ENCODE measurements at places on chromosomes 16 and 17.

DNA sequence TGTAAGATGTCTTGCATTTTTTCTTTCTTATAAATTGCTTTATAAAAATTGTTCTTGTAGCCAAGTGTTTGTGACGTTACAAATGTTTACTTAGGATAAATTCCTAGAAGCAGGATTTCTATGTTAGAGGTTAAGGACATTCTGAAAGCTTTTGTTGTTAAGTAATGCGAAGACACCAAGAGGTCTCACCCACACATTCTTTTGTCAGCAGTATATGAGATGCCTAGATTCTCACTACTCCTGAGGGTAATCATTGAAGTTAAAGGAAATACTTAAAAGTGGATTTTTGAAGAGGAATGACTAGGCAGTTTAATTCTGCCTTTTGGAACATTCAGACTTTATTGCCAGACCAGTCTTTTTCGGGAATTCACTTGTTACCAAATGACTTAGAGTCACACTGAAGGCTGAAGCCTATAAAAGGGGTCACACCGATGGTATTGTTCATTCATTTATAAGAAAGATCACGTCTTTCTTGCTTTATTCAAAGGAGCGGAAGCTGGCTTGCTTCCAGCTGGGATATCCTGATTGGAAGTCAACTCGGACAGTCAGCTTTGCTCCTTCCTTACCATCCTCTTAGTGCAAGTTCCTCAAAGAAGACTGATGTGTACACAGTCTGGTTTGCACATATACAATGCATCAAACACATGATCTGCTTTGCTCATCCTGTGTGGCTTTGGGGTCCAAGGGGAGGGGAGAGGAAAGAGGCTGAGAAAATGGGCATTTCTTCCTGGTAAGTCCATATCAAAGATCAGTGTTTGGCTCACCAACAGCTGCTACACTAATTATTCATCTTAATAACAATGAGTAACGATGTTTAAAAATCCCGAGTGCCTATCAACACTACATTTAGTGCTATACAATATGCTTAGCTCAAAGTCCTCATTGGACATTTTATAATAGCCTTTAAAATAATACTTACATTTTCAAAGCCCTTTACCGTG is 160.0 kb downstream of the MAP2K6 start:
- no peak for DNase-seq

DNA sequence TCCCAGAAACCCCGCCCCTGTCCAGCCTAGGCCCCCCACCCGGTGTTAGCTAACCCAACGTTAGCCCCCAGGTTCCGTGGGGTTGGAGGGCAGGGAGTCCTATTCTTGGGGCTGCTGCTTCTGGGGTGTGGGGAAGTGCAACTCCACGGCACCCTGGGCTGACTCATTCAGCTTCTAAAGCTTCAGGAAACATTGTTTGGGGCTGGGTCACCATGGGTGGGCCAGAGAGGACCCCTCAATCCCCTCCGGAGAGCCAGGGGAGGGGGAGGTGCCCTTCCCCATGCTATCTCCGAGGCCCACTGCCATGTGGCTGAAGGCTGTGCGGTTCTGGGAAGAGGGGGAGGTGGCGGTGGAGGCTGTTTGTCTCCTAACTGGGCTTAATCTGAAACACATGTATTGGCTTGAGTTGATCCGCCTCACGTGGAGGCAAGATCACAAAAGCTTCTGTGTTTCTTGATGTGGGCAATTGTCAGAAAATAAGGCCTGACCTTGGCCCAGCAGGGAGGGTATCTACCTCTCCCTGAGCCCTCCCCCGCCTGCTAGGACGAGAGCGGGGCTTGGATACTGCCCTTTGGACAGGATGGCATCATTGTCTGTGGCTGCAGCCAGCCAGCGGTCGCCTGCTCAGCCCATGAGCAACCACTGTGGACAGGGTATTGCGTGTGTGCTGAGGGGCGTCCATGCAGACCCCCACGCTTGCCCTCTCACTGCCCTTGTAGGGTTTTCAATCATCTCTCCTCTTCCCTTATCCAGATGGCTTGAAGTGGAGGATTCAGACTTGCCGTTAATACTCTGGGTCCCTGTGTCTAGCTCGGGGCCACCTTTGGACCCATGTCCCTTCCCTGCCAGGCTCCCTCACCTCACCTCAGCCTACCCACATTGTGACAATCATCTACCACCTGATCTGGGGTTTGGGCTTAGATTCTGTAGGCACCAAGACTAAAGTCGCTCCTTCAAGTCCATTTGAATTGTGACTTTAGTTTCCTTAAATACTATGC is 1.3 kb downstream of the SERPINF1 start:
- no peak for DNase-seq

DNA sequence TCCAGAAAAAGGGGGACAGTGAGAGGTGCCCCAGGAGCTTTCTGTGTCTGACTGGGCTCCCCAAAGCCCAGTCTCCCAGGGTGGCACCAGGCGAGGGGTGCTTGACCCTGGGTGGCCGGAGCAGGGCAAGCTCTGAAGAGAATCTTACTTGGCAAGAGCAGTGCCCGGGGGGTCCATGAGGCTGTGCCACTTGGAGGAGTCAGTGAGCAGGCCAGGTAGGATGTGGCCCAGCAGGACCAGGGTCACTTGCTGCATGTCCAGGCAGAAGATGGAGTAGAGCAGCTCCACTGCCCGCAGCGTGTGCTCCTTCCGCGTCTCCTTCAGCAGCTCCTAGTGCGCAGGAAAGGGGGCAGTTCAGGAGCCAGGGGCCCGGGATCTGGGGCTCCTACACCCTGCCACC is 7.3 kb downstream of the CSF3 start:
- no peak for DNase-seq

GRCh38 chr17:42608305-42609181 is 631 bp downstream of the RETREG3 start:
- DNase-seq = no peak

- DNase-seq = no peak
These were observed 126.1 kb upstream of the FOXF1 start for GRCh38 chr16:86384263-86384649.

DNA sequence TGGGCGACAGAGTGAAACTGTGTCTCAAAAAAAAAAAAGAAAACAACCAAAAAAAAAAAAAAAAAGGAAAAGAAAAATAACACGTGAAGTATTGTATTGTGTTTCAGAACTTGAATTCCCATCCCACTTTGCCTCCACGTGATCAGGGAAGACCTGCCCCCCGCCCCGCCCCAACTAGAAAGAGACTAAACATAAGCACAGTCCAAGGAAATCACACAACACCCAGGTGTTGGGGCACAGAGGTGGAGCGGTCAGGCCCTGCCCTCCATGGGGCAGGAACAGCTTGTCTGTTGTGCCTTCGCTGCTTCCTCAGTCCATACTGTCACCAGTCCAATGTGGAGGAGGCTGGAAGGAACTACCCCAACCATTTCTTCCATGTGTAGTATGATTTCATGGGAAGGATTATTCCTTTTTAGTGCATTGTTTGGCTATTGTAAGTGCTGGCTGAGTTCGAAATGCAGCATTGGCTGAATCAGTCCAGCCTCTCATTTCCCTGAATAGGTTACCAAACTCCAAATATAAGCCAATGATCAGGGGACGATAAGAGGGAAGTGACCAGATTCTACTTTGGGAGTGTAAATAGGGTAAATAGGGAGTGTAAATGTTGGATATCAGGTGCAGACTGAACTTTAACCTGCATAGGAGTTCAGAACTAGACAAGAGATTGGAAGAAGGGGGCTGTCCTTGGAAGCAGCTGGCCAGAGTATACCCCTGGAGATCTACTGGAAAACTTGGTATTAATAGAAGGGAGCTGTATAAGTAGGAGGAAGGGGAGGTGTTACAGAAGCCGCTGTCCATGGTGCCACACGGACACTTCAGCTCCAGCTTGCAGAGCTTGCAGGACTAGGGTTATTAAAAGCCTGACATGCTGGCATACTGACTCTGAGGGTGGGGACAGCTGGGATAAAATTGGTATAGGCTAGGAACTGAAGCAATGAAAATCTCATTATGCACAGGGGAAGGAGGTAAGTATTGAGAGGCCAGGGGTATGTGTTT is 50.7 kb downstream of the TANGO6 start:
- DNase-seq = no peak

DNA sequence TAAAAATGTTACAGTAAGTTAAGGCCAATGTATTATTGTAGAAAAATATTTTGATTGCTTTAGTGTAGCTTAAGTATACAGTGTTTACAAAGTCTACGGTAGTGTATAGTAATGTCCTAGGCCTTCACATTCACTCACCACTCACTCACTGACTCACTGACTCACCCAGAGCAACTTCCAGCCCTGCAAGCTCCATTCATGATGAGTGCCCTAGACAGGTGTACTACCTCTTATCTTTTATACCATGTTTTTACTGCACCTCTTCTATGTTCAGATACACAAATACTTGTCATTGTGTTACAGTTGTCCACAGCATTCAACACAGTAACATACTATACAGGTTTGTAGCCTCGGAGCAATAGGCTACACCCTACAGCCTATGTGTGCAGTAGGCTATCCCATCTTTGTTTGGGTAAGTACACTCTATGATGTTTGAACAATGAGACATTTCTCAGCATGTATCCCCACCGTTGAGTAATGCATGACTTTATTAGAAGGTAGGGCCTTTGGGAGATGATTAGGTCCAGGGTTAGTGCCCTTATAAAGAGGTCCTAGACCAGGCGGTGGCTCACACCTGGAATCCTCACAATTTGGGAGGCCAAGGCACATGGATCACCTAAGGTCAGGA is 117.8 kb downstream of the SLC39A11 start:
- DNase-seq = no peak

DNA sequence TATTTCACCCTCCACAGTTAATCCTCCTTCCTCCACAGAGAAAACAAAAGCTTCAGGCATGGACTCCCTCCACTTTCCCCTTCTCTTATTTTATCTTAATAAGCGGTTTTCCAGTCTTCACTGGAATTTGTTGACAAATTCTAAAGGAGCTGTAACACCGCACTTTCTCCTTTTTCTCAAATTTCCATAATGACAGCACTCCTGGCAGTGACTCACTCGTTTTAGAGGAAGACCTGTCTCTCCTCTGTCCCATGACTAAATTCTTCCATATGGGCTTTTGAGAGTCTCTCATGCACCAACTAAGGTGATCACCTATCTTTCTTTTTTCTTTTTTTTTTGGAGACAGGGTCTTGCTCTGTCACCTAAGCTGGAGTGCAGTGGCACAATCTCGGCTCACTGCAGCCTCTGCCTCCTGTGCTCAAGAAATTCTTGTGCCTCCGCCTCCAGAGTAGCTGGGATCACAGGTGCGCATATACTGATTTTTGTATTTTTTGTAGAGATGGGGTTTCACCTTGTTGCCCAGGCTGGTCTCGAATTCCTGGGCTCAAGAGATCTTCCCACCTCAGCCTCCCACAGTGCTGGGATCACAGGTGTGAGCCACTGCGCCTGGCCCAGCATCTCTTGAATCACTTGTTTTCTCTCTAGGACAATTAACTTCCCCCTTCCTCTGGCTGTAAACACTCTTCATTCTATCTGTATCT is 7.7 kb downstream of the ITGAM start:
- no peak for DNase-seq

GRCh38 chr17:42009170-42009569 is 8.1 kb downstream of the DNAJC7 start:
- DNase-seq = no peak

DNA sequence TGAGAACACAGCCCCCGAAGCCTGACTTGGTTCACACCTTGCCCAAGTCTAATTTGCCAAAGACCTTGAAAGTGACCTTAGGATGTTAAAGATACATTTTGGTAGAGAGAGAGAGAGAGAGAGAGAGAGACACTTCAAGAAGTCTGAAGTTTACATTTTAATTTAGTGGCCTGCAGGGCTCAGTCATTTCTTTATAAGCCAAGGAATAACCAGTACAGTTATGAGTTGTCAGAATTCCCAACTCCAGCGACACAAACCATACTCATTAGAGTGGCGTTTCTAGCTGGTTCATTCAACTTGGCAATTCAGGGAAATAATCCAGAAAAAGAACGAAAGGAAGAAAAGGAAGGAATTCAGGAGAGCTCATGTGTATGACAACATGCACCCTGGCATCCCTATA is 204.1 kb downstream of the CCDC182 start:
- no peak for DNase-seq

GRCh38 chr16:50040018-50040417 is 15.0 kb downstream of the CNEP1R1 start:
- no peak for DNase-seq

DNA sequence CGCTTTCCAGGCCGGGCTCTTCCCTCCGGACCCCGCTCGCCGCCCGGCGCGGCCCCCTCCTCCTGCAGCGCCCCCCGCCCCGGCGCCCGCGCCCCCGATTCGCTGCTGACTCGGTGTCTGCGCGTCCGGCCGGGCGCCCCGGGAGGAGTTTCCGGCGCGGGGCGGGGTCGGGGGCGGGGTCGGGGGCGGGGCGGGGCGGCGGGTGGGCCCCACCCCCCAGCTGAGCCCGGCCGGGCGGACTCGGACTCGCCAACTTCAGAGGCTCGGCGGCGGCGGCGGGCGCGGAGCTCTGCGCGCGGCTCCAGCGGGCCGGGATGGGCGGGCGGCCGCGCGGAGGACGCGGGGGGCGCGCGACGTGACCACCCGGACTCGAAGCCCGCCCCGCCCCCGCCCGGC is at the start of gene METRNL:
Gene METRNL (plus strand): TSS at position 258 of the 396 bp plus-strand sequence. CDS start 207 bp downstream, outside the sequence.
- no peak for DNase-seq

GRCh38 chr17:77161953-77162352 is 21.2 kb downstream of the SEC14L1 start:
- DNase-seq = no peak

DNA sequence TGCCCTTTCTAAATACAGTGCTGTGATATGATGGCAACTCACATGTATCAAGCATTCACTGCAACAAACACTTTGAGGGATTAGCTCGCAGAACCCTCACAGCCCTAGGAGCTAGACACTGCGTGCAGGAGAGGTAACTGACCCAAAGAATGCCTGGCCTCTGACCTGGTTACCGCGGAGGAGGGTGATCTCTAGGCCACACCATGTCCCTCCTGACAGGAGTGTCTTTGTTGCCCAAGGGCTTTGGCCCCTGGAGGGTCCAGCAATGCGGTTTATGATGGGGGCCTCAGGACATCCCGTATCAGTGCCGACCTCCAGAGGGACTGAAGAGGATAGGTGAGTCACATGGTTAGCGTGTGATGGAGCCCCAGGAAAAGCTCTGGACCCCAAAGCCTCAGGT is 130.6 kb downstream of the MGAT5B start:
- no peak for DNase-seq

DNA sequence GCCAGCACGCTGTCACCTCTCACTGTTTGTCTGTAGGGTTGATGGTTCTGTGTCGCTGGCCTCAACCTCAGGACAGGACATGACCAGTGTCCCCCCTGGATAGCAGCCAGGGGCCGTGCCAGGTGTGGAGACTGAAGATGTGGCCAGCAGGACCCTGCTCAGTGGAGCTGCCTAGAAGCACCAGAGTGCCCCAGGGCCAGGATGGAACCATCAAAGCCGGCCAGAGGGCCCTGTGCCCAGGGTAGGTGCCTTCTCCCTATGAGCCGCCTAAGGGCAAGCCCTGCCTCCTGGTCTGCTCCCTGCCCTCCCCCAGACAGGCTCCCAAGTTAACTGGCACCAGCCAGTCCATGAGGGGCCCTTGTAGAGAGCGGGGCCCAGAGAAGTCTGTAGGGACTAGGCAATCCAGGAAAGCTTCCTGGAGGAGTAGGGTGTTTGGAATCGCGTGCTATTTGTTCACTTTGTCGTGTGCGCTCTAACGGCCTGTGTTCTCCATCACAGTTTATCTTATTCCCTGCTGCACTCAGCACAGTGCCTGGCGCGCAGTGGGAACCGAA is 546 bp upstream of the NDUFB10 start:
- no peak for DNase-seq

GRCh38 chr17:72022328-72023275 is 98.2 kb upstream of the SOX9 start:
- DNase-seq = no peak

Measured in NCI-H1048 (cell line).